ENCODE measurements at places on chromosomes 16 and 17. TPM values are rescaled to one million over a fixed set of nuclear protein-coding genes. Genes with fewer than 3 reads are reported as not detected.

GRCh38 chr16:58462499-58462996 is 37.4 kb upstream of the NDRG4 start:
- DNase-seq = no peak

GRCh38 chr17:76219670-76220383 is 20.5 kb downstream of the RNF157 start:
- DNase-seq = no peak

DNA sequence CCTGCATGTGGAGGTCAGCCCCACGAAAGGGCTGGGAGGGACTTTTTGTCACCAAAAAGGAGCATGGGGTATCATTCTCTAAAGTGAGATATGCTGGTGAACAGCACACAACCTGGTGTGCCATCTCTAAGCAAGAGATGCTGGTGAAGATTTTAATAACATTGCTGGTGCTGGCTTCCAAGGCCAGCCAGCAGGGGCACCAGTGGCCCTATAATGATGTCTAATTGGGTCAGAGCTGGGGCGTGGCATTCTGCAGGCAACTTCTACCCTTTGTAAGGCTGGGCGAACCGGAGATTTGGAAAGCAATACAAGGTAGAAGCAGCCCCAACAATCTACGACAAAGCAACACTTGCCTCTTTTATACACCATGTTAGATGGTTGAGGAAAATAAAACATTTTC is 16.8 kb downstream of the SDR42E1 start:
- DNase-seq = no peak

- no peak for DNase-seq
Observed at GRCh38 chr17:14311186-14311705, 10.4 kb downstream of the HS3ST3B1 start.

GRCh38 chr16:79269211-79269863 is 331.2 kb downstream of the MAF start:
- DNase-seq = no peak

DNA sequence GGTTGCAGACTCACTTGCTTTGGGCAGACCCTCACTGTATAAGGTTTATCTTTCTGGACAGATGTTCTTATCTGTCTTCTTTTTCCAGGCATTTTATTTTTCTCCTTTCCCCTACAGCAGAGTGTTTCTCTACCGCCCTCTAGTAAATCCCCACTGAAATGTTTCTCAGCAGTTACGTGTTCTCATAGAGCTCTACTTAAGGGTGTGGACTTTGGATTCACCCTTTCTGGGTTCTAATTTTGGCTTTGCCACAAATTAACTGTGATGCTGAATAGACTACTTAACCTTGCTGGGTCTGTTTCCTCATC is 2.0 kb downstream of the ADAT1 start:
- DNase-seq = no peak

- no peak for DNase-seq
Observed at GRCh38 chr17:58088624-58089023, 5.4 kb downstream of the DYNLL2 start.

DNA sequence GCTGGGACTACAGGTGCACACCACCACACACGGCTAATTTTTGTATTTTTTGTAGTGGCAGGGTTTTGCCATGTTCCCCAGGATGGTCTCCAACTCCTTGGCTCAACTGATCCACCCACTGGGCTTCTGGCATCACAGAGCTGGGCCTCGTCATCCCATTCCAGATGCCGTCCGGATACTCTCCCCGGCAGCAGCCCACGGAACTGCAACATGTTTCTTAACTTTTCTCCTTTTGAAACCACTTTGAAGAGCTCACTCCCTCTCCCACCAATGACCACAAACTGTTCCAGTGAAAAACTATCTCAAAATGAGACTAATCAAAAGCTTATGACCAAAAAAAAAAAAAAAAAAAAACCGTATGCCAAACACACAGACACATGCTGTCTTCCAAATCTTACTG is 17.6 kb downstream of the PEMT start:
- DNase-seq = no peak

DNA sequence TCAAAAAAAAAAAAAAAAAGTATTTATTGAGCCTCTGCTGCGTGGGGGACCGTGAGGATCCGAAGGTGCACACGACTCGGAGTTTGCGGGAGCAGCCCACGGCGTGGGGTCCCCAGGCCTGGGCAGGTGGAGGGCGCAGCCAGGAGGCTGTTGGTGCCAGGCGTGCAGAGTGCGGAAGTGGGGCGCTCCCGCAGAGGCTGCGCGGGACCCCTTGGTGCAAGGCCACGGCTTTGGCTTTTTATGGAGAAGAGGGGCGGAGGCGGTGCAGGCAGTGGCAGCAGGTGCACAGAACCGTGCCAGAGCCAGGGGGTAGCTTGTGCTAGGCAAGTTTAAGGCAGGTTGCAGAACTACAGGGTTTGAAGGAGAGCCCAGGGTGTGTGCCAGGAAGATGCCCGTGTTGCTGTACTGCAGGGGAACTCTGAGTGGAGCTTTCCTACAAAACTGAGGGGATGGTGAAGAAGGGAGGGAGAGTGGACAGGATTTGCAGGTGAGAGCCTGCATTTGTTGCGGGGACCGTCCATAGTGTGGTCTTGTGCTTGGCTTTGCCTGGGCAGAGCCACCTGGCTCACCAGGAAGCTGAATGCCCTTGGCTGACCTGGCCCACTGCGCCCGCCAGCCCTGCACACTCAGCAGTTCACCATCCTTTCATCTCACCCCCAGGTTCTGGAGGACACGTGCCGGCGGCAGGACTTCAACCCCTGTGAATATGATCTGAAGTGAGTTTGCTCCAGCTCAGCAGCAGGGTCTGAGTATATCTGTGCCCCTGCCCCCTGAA is 1.3 kb downstream of the ASPSCR1 start:
- DNase-seq = no peak

DNA sequence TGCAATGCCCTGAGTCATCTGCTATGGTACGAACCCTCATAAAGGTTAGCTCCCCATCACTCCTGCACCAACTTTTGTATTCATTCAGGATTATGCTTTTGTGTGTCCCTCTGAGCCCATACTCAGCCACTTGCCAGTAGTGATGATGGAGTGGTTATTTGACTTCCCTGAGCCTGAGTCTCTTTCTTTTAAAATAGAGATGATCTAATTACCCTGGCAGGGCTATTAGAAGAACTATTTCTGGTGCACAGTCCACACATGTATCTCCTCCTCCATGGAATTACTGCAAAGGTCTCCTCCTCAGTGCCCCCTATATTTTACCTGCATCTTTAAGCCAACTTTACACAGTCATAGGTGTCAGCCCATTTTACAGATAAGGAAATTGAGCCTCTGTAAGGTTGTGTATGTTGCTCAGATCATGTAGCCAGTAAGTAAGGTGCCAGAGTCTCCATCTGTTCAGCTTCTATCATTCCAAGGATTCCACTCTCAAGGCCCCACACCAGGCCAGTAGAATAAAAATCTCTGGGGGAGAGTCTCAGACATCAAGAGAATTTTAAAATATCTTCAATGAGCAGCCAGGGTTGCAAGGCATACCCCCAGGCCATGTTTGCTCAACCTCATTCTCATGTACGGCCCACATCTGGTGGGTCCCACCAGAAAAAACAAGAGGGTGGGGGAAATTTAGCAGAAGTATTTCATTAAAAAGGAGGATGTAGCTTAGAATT is 333.7 kb upstream of the HSBP1 start:
- DNase-seq = no peak

DNA sequence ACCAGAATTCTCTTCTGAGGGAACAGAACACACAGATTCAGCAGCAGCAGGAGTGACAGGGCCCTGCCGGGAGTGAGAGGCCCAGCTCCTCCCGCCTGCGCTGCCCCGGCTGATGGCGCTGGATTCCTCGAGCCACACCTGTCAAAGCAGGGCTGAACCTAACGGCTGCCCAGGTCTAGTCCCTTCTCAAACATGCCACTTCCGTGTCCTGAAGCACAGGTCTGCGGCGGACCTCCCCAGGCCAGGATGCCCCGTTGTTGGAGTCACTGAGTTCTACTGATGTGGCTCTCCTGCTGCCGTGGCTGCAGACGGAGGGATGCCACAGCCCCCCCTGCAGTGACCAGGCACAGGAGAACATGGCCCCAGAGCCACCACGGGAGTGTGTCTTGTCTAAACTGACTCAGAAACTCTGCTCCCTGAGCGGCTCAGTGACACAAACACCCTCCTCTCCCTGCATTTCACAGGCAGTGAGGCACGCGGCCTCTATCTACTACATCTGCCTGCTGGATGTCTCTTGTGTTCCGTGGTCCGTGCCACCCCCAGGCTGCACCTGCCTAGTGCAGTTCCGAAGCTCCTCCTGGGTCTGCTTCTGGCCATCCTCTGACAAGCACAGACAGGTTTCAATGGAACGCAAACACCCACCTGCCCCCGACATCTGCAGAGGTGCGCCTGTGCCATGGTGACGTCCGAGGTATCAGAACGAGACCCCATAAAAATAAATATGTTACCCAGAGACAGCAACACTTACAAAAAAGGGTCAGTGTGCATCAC is 44.7 kb upstream of the DNAH17 start:
- no peak for DNase-seq

UNC45B gene
- total RNA-seq = 243 TPM

MEIOC gene
- total RNA-seq = not detected

TBX2 gene
- total RNA-seq = 9.1 TPM

RNU2-1 gene
- total RNA-seq = 5,074 TPM

NKD1 gene
- total RNA-seq = 0.59 TPM

SLC38A10 gene
- total RNA-seq = 46.6 TPM

All from left ventricle myocardium superior (tissue), 1 donor.